ENCODE measurements at places on chromosomes 7 and 10.

DNA sequence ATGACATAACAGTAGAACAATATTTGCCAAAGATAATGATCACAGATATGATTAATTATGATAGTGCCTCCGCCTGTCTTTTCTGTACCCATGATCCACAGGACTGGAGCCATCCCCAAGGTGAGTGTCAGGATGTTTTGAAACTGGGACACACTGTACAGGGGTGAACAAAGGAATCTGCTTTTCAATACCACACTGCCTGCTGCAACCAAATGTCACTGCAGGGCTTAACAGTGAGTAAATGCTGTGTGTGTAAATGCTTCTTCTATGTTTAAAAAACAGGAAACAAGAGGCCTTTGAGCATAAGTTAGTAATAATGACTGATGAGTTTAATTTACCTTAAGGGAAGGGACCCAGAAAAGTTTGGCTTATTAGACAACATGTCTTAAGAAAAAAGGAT, 65.2 kb downstream of the HBP1 start:
- DNase-seq: no peak

- peak; percentile 49 for DNase-seq
Measured at GRCh38 chr7:94529516-94529915, 19.9 kb downstream of the CASD1 start.

DNA sequence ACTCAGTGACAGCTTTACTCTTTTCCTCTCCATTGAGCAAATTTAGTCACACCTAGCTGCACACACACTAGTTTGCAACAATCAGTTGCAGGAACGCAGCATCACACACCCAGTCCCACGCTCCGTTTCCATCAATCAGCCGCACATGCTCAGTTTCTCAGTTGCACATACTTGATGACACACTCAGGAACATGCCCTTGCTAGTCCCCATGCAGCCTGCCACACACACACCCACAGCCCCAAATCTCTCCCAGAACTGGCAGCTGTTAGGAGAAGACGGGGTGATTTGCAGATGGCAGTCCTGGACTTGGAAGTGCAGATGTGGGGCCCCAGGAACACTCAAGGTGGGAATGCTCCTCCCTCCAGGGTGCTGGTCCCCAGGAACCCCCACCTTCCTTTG, 7.7 kb downstream of the LBX1 start:
- DNase-seq: no peak

DNA sequence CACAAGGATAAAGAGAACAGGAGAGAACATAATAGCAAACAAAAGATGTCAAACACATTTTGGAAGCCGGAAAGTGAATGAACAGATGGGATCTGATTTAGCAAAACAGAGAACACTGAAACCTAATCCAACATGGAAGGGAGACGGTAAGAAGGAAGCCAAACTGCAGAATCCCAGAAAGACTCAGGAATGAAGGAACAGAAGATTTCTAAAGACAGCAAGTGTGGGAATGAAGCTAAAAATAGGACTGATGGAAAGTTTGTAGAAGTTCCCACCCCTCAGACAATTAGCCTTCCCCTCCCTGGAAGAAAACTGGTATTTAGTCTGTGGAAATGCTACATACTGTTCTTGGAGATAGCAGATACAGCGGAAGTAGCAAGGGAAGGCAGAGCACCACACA, 40.8 kb downstream of the SLC16A12 start:
- DNase-seq: no peak

DNA sequence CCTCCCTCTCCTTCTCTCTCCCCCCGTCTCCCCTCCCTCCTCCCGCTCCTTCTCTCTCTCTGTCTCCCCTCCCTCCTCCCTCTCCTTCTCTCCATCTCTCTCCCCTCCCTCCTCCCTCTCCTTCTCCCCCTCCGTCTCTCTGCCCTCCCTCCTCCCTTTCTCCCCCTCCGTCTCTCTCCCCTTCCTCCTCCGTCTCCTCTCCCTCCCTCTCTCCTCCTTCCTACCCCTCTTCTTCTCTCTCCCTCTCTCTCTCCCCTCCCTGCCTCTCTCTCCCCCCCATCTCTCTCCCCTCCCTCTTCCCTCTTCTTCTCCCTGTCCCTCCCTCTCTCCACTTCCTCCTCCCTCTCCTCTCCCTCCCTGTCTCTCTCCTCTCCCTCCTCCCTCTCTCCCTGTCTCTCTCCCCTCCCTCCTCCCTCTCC, 32.2 kb downstream of the AP5Z1 start:
- DNase-seq: peak; percentile 27

- DNase-seq: no peak
Measured at GRCh38 chr7:101739775-101740398, 77.5 kb upstream of the CUX1 start.

DNA sequence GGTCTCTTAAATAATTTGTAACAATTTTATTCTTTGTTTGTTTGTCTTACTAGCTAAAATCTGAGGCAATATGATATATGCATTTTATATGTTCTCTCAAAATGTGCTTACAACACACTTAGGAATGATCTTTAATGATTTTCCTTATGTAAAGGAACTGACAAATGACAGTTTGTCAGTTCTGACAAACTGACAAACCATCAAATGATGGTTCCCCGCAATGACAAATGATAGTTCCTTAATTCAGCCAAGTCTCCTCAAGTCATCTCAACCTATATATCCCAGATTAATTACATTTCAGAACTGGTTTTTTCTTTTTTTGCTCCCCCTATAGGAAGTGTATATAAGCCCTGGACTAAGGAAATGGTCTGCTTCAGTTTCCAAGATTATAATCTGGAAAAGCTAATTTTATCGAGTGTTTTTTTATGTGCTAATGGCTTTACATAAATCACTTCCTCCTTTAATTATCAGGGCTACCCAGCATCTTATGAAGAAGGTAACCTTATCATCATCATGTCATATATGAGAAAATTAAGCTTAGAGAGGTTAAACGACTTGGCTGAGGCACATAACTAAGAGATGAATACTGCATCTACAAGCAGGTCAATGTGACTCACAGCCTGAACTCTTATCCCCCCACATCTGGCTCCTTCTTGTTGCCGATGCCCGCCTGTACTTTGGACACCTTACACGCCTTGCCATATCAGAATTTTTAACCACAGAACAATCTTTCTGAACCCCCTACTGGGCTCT, 75.1 kb downstream of the RELN start:
- DNase-seq: no peak

GRCh38 chr7:94053532-94053931, 49.4 kb upstream of the BET1 start:
- DNase-seq: no peak

GRCh38 chr10:8852546-8852945, 798.1 kb downstream of the GATA3 start:
- DNase-seq: no peak

DNA sequence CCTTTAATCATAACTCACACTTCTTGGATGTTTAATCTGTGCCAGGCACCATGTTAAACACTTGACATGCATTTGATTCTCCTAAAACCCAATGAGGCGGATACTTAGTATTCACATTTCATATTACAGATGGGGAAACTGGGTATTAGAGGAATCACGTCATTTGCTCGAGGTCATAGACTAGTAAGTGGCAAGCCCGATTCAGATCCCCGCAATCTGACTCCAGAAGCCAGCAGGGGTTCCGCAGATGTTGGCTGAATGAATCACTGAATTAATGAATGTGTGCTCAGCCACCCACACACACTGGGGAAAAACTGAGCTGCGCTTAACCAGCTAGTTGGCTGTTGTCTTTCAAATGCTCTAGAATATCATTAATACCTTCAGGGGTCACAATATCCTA, 22.5 kb upstream of the ENO4 start:
- DNase-seq: no peak

- no peak for DNase-seq
Measured at GRCh38 chr7:33893377-33893776, 12.0 kb upstream of the BMPER start.

DNA sequence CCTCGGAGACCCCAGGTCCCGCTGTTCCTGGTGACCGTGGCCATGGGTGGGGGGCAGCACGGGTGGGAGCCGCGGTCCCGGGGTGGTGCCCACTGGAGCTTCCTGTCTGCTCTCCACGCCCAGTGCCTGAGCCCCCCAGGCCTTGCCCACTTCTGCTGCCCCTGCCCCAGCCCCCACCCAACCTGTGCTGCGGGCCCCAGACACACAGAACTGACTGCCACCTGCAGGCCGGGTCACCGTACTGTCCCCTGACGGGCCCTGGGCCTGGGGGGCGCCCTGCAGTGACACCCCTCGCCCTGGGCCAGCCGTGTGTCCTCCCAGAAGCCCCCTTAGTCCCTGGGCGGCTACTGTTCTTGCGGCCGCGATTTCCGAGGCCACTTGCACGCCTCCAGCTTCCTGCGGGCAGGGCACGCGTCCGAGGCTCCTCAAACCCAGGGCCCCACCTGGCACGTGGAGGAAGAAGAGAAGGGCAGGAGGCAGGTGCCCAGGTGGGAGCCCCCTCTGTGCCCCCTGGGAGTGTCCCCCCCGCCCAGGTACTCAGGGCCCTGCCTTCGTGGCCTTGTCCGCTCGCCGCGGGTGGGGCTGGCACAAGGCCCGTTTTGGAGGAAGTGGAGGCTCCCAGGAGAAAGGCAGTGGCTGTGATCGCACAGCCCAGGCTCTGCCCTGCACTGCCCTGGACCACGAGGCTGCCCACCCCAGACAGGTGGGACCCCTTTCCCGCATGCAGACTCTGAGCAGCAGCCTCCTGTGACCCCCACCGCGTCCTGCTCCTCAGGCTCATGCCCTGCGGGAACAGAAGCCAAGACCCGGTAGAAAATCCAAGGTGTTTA, 10.4 kb downstream of the TMEM184A start:
- DNase-seq: no peak

- DNase-seq: no peak
Measured at GRCh38 chr10:1782841-1783240, 45.5 kb upstream of the ADARB2 start.

GRCh38 chr7:1646957-1647891, 22.9 kb upstream of the ELFN1 start:
- DNase-seq: no peak

DNA sequence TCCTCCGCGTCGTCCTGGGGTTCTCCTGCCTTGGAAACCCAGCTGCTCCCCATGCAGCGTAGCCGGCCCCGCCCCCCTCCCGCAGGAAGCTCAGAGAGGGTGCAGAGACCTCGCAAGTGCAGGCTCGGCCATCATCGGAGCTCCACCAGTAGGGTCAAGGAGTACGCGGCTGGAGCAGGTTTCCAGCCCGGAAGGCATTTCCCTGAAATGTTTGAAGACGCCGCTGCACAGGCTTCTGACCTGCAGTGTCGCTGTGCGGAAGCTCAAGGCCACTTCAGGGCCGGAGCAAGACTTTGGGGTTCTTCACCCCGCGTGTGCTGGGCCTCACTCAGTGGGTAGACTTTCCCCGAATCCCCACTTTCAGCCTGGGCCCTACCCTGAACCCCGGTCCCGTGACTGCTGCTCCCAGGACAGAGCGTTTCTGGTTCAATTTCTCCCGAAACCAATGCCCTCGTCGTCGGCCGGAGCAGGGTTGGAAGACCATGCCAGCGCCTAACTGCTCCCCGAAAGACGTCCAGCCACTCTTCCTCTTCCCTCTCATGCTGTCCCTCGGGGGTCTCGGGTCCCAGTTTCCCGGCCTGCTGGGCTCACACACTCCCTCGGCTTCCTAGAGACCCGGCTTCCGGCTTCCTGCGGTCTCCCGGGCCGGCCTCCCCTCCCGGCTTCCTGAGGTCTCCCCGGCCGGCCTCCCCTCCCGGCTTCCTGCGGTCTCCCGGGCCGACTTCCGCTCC, 52.1 kb downstream of the INSIG1 start:
- peak; percentile 46 for DNase-seq

GRCh38 chr10:129844216-129844766, 119.8 kb downstream of the EBF3 start:
- DNase-seq: no peak

DNA sequence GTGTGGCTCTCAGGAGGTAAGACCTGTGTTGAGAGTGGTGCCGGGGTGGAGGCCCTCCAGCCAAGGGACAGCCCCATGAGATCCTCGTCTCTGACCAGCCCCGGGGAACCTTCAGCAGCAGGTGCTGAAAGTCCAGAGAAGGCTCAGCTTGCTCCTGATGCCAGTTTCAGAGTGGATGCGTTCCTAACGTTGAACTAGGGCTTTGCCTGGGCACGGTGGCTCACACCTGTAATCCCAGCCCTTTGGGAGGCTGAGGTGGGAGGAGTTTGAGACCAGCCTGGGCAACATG, 45.7 kb downstream of the BAIAP2L1 start:
- DNase-seq: no peak

DNA sequence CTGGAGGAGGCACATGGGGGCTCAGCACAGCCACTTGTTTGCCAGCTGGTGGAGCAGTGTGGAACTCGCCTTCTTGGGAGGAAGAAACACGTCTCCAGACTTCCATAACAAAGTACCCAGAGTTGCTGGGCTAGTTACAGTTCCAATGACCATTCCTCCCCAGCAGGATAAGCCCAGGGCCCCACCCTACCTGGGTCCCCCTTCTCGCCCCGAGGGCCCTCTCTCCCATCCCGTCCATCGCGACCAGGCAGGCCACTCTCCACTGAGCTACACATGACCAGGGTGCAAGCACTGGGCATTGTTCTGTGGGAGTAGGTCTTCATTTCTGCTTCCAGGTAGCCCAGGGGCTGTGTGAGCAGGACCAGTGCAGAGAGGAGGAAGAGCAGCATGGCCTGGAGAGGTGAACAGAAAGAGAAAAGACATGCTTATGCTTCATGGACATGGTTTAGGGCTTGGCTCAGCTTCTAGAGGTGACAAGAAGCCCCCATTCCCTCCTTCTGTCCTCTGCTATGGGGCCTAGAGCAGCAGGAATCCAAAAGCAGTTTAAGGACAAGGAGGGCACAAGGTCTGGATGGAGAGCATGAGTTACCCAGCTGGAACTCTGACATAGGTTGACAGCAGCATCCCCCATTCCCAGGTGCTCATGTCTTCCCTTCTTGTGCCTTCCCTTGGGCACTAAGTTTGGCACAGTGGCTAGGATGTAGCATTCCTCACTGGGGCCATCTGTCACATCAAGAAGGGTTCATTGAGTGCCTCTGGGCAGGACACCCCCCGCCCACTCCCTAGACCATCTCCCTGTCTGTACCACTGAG, 2.4 kb downstream of the SFTPD start:
- DNase-seq: no peak

- DNase-seq: no peak
Measured at GRCh38 chr7:504221-505111, 15.2 kb downstream of the PDGFA start.

DNA sequence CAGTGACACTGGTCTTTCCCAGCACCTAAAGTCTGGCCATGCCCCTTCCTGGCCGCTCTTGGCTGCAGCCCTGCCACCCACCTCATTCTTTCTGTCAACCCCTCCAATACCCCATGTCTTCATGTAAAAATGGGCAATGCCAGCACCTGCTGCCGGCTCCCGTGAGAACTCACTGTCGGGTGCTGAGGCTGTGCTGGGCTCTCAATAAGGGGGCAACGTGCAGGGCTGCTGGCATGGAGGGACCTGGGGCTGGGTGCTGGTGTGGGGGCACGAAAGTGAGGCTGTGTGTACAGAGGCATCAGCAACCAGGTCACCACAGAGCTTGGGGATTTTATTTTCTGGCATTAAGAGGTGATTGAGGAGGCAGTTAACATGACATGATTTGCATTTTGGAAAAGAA, 65.3 kb downstream of the ALOX5 start:
- no peak for DNase-seq

- DNase-seq: no peak
Measured at GRCh38 chr10:10865303-10865702, 152.4 kb upstream of the CELF2 start.

- DNase-seq: no peak
Measured at GRCh38 chr10:492836-493235, 196.6 kb downstream of the DIP2C start.

- no peak for DNase-seq
Measured at GRCh38 chr7:118079369-118079768, 104.6 kb upstream of the LSM8 start.
